WTC11 (cell line): ENCODE measurements at places on chromosomes 7 and 10. TPM values are rescaled to one million over a fixed set of nuclear protein-coding genes. Genes with fewer than 3 reads are reported as not detected.

DNA sequence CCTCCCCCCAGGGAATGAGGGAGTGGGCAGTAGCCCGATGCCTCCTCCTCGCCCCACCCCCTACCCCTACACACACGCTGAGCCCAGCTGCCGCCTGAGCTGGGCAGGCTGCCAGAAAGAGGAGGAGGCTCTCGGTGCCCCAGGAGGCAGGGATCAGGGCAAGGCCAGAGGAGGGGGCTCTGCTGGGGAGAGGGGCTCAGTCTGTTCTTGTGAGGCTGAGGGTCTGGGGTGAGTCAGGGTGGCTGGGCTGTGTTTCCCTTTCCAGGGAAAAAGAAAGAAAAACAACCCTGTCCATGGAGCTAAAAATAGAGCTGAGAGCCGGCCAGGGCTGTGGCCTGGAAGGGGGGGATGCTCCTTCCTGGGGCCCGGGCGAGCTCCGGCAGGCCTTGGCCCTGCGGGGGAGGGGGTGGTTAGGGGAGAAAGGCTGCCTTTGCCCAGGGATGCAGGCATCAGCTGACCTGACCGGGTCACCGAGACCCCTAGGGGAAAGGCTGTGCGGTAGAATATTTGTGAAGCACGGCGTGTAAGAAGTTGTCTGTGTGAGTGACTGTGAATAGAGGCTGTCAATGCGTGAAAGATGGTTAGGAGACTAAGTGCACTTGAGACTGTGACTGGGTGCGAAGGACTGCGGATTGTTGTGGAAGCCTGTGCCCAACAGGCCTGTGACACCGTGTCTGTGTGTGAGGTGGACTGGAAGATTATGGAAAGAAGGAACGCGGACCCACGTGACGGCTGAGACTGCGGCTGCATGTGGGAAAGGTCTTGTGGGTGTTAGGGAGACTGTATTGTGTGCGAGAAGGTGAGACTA is 1.2 kb upstream of the LZTS2 start:
- no peaks in the 10 kb centered on the region for H3K27me3 ChIP-seq
- peak overlapping the region; percentile 83 for H3K4me3 ChIP-seq
- peaks cover 14% of the 10 kb centered on the region for H3K36me3 ChIP-seq

- no peaks in the 10 kb centered on the region for H3K36me3 ChIP-seq
- no peaks in the 10 kb centered on the region for H3K27me3 ChIP-seq
- peaks cover 11% of the 10 kb centered on the region; the same call in 1 of the 2 replicates for H3K4me1 ChIP-seq
- no peak overlapping the region; the same call in 1 of the 2 replicates for H3K27ac ChIP-seq
Measured at GRCh38 chr7:132065193-132065988, 509.0 kb upstream of the PODXL start.

GRCh38 chr7:480531-481218 is 39.0 kb downstream of the PDGFA start:
- peak; percentile 30 for DNase-seq
- no peak overlapping the region for H3K4me3 ChIP-seq
- no peak overlapping the region for H3K27ac ChIP-seq
- H3K36me3 ChIP-seq: peaks cover 2% of the 10 kb centered on the region; the same call in 1 of the 2 replicates

DNA sequence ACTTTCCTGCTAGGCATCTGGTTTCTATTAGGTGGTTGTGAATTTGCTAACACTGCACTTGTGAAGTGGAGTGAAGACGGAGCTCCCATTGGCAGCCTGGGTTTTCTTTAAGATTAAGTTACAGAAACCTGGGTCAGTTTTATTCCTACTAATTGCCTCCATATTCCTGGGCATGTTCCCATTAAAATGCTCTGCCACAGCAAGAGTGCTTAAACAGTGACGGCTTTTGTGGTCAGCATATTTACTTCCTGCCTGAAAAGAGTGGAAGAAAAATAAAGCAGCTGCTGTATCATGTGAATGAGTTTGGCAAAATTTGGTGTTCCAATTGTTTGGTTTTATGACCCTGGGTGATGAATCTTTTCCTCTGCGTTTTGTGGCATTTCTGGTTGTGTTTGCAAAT is 96.9 kb upstream of the PLXDC2 start:
- peaks cover 7% of the 10 kb centered on the region; the same call in 1 of the 2 replicates for H3K4me1 ChIP-seq
- no peaks in the 10 kb centered on the region for H3K27me3 ChIP-seq
- no peaks in the 10 kb centered on the region for H3K36me3 ChIP-seq
- H3K4me3 ChIP-seq: no peak overlapping the region
- no peak overlapping the region for H3K27ac ChIP-seq
- no peak for DNase-seq

- H3K27me3 ChIP-seq: no peaks in the 10 kb centered on the region
- H3K36me3 ChIP-seq: peaks cover 25% of the 10 kb centered on the region
- H3K4me1 ChIP-seq: no peaks in the 10 kb centered on the region
- H3K27ac ChIP-seq: no peak overlapping the region
- no peak overlapping the region for H3K4me3 ChIP-seq
Measured at GRCh38 chr7:5502721-5503243, 79.1 kb upstream of the TNRC18 start.

DNA sequence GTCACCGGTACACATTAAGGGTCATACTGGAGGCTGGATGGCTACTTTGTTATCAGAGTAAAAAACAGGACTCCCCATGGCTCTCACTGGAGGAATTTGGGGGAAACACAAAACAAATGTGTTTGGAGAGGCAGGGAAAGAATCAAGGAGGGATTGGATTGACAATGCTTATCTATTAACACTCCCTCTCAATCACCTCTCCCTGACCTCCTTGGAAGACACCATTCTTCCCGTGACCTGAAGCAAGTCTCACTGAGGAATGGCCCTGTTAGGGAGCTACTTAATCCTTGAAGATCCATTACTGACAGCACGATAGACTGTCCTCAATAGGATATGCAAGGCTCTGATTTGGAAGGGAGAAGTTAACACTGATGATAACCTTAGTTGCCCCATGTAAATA is 242.1 kb upstream of the PTN start:
- no peaks in the 10 kb centered on the region for H3K36me3 ChIP-seq
- no peak overlapping the region for H3K4me3 ChIP-seq
- H3K27me3 ChIP-seq: no peaks in the 10 kb centered on the region

GRCh38 chr7:102125127-102125596 is 161.5 kb upstream of the SH2B2 start:
- H3K36me3 ChIP-seq: peaks cover 29% of the 10 kb centered on the region
- H3K27ac ChIP-seq: peak overlapping the region; percentile 87
- no peak overlapping the region for H3K4me3 ChIP-seq
- DNase-seq: peak; percentile 74
- H3K27me3 ChIP-seq: no peaks in the 10 kb centered on the region

DNA sequence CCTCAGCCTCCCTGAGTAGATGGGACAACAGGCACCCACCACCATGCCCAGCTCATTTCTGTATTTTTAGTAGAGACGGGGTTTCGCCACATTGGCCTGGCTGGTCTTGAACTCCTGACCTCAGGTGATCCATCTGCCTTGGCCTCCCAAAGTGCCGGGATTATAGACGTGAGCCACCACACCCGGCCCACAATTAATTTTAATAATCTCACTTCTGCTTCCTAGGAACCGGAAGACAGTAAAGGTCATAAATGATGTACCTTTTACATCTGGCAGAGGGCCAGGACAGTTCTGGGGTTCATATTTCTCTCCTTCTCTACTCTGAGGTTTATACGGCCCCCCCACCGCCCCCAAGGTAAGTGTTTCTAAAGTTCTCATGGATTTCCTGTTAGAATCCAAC is 31.2 kb upstream of the AOAH start:
- H3K27me3 ChIP-seq: no peaks in the 10 kb centered on the region; the same call in 1 of the 2 replicates
- no peaks in the 10 kb centered on the region; the same call in 1 of the 2 replicates for H3K36me3 ChIP-seq
- H3K4me3 ChIP-seq: no peak overlapping the region
- H3K27ac ChIP-seq: no peak overlapping the region
- peaks cover 6% of the 10 kb centered on the region for H3K4me1 ChIP-seq

GRCh38 chr10:23051855-23052331 is 43.5 kb upstream of the MSRB2 start:
- H3K27ac ChIP-seq: no peak overlapping the region
- DNase-seq: no peak
- H3K4me1 ChIP-seq: peaks cover 55% of the 10 kb centered on the region
- H3K4me3 ChIP-seq: no peak overlapping the region
- H3K27me3 ChIP-seq: peaks cover 5% of the 10 kb centered on the region; the same call in 1 of the 2 replicates

DNA sequence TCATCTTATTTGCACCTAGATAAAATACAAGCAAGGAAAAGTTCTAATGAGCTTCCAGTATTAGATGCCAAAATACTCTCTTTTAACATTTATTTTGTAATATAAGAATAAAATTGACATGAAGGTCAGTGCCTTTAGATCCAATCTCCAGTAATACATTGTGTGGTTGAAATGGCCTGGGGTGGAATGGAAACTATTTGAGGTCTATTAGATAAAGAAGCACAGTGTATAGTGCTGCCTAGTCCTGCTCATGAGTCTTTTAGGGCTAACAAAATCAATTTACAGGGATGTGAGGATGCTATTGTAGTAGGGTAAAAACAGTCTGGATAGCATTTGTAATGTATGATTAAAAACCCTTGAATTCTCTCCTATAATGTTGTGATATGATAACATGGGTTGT is 84.5 kb upstream of the ETV1 start:
- no peaks in the 10 kb centered on the region for H3K36me3 ChIP-seq
- H3K4me3 ChIP-seq: no peak overlapping the region
- H3K4me1 ChIP-seq: 0 out of 2 replicates have a peak, but pooled peaks cover 4% of the 10 kb centered on the region
- no peak for DNase-seq
- H3K27me3 ChIP-seq: no peaks in the 10 kb centered on the region
- H3K27ac ChIP-seq: no peak overlapping the region

DNA sequence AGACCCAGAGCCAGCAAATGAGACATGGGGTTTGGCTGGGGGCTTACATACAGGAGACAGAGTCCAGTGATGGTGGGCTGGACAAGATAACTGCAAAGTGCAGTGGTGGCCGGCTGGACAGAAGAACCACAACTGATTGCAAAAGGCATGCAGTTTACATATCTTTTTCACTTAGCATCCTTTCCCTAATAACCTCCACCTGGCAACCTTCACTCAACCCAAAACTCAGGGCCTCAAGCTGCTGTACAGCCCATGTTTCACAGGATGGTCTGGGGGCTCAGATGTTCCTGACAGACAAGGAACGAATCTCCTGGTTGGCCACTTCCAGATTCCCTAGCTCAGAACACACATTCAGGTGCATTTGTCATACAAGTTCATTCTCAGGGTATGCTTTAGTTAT is 7.8 kb upstream of the PDCD4 start:
- H3K27me3 ChIP-seq: no peaks in the 10 kb centered on the region
- H3K4me3 ChIP-seq: no peak overlapping the region
- no peaks in the 10 kb centered on the region for H3K36me3 ChIP-seq
- peaks cover 13% of the 10 kb centered on the region for H3K4me1 ChIP-seq
- H3K27ac ChIP-seq: no peak overlapping the region

GRCh38 chr10:95861386-95861785 is 46.4 kb upstream of the CC2D2B start:
- H3K27me3 ChIP-seq: no peaks in the 10 kb centered on the region
- peaks cover 2% of the 10 kb centered on the region; the same call in 1 of the 2 replicates for H3K36me3 ChIP-seq
- no peak overlapping the region for H3K4me3 ChIP-seq
- DNase-seq: no peak

DNA sequence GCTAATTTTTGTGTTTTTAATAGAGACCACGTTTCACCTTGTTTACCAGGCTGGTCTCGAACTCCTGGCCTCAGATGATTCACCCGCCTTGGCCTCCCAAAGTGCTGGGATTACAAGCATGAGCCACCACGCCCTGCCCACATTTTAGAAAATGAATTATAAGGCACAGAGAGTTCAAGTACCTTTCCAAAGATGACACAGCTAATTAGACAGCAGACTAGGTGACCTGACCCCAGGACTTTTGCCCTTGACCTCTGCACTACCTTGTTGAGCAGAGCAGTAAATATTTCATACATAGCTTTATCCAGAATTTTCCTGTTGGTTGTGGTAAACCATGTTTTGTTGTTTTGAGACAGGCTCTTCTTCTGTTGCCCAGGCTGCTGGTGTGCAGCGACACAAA is 131.3 kb upstream of the KCTD7 start:
- H3K36me3 ChIP-seq: no peaks in the 10 kb centered on the region
- H3K4me1 ChIP-seq: peaks cover 11% of the 10 kb centered on the region
- no peak overlapping the region for H3K27ac ChIP-seq
- no peaks in the 10 kb centered on the region; the same call in 1 of the 2 replicates for H3K27me3 ChIP-seq

GRCh38 chr10:4849555-4850242 is 23.7 kb downstream of the AKR1E2 start:
- 0 out of 2 replicates have a peak overlapping the region, but pooled peaks have one; percentile 47 for H3K27ac ChIP-seq
- no peak overlapping the region for H3K4me3 ChIP-seq
- peaks cover 12% of the 10 kb centered on the region for H3K4me1 ChIP-seq
- H3K27me3 ChIP-seq: no peaks in the 10 kb centered on the region
- peaks cover 12% of the 10 kb centered on the region for H3K36me3 ChIP-seq

GRCh38 chr7:29038463-29038862 is 80.3 kb upstream of the TRIL start:
- H3K36me3 ChIP-seq: 0 out of 2 replicates have a peak, but pooled peaks cover under 1% of the 10 kb centered on the region
- peaks cover 34% of the 10 kb centered on the region for H3K4me1 ChIP-seq
- H3K27ac ChIP-seq: no peak overlapping the region
- H3K4me3 ChIP-seq: no peak overlapping the region
- no peak for DNase-seq
- H3K27me3 ChIP-seq: no peaks in the 10 kb centered on the region

GRCh38 chr7:132461032-132461592 is 115.2 kb downstream of the PLXNA4 start:
- H3K36me3 ChIP-seq: no peaks in the 10 kb centered on the region
- no peak overlapping the region for H3K4me3 ChIP-seq
- H3K27me3 ChIP-seq: no peaks in the 10 kb centered on the region

GRCh38 chr10:44233561-44234482 is 151.1 kb downstream of the CXCL12 start:
- peaks cover 10% of the 10 kb centered on the region for H3K36me3 ChIP-seq
- peaks cover 33% of the 10 kb centered on the region for H3K4me1 ChIP-seq
- peak overlapping the region; percentile 53 for H3K4me3 ChIP-seq
- peak overlapping the region; percentile 80 for H3K27ac ChIP-seq

GRCh38 chr10:117640406-117640805 is 97.9 kb downstream of the EMX2 start:
- no peaks in the 10 kb centered on the region for H3K4me1 ChIP-seq
- no peaks in the 10 kb centered on the region for H3K36me3 ChIP-seq
- no peaks in the 10 kb centered on the region; the same call in 1 of the 2 replicates for H3K27me3 ChIP-seq
- no peak for DNase-seq
- no peak overlapping the region for H3K27ac ChIP-seq

GRCh38 chr7:74174606-74175082 is 488 bp downstream of the EIF4H start:
- peak; percentile 42 for DNase-seq
- H3K4me3 ChIP-seq: peak overlapping the region; percentile 92
- H3K27ac ChIP-seq: peak overlapping the region; percentile 89
- H3K27me3 ChIP-seq: no peaks in the 10 kb centered on the region

- peaks cover 6% of the 10 kb centered on the region; the same call in 1 of the 2 replicates for H3K36me3 ChIP-seq
- H3K27me3 ChIP-seq: no peaks in the 10 kb centered on the region
- peak overlapping the region; percentile 79 for H3K27ac ChIP-seq
- no peak for DNase-seq
- H3K4me1 ChIP-seq: peaks cover 37% of the 10 kb centered on the region
- H3K4me3 ChIP-seq: no peak overlapping the region
Measured at GRCh38 chr10:17387861-17388503, 66.4 kb downstream of the ST8SIA6 start.

- peaks cover under 1% of the 10 kb centered on the region; the same call in 1 of the 2 replicates for H3K4me1 ChIP-seq
- no peak overlapping the region for H3K4me3 ChIP-seq
- H3K27me3 ChIP-seq: peaks cover 54% of the 10 kb centered on the region
- no peak for DNase-seq
Measured at GRCh38 chr10:70035531-70035930, 17.1 kb upstream of the MACROH2A2 start.

The GLUD1 gene
- total RNA-seq: 98.2 to 103 TPM (median 99.7 TPM) in 3 replicates

The FAM25C gene
- not detected in 3 replicates for total RNA-seq

The GIMAP1 gene
- 0.05 to 0.09 TPM in 2 of 3 replicates, not detected in the other for total RNA-seq

The CYREN gene
- 37.9 to 43.0 TPM (median 41.4 TPM) in 3 replicates for total RNA-seq

The ANKRD61 gene
- total RNA-seq: not detected in 3 replicates

The SLC18A2 gene
- 5.9 to 7.1 TPM (median 7.1 TPM) in 3 replicates for total RNA-seq

The PAX4 gene
- not detected in 3 replicates for total RNA-seq

The CLDN3 gene
- 20.7 to 35.1 TPM (median 34.8 TPM) in 3 replicates for total RNA-seq

The ZP3 gene
- total RNA-seq: 1.8 to 9.3 TPM (median 3.3 TPM) in 3 replicates

The NRG3 gene
- total RNA-seq: 7.0 to 8.4 TPM (median 7.3 TPM) in 3 replicates

The DENND2A gene
- 10.0 to 13.6 TPM (median 12.7 TPM) in 3 replicates for total RNA-seq
